CD4-positive, alpha-beta T cell treated with Interleukin-1 beta for 1 hour (primary cell): ENCODE measurements at places on chromosomes 7 and 10.
A peak's percentile ranks its signal among the peaks of the same experiment; 100 is the strongest.

DNA sequence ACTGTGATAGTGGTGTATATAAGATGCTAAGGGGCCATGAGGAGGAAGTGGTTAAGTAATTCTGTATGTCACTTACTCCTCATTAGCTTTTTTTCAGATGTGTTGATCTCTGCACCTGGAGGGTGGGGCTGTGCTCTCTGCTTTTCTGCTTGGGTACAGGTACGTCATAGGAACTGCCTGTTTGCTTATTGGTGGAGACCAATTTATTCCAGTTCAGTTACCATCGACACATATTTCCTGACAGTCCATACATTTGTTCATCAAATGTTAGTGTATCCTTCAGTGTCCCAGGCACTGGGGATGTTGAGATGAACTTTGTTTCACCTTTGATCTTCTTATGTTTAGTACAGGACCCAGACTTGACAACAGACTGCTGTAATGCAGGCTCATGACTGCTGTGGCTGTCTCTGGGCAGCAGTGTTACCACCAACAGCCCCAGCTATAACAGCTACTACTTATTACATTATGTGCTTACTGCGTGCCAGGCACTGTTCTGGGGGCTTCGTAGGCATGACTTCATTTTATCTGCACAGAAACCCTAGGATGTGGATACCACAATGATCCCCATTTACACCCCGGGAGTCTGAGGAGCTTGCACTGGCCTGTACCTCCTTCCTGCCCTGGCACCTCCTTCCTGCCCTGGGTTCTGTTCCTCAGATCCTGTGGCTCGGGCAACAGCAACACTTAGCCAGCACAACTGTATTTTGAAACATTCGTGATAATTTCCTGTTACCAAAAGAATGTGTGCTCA is 87.4 kb downstream of the BUB3 start:
- peak; percentile 81 for DNase-seq

- peak; percentile 75 for DNase-seq
These were observed 21.9 kb downstream of the PDCD4 start for GRCh38 chr10:110893559-110894179.

GRCh38 chr10:69572159-69573055 is 815 bp downstream of the NEUROG3 start:
- DNase-seq = no peak

GRCh38 chr10:61606959-61607907 is 55.5 kb upstream of the CABCOCO1 start:
- DNase-seq = no peak

DNA sequence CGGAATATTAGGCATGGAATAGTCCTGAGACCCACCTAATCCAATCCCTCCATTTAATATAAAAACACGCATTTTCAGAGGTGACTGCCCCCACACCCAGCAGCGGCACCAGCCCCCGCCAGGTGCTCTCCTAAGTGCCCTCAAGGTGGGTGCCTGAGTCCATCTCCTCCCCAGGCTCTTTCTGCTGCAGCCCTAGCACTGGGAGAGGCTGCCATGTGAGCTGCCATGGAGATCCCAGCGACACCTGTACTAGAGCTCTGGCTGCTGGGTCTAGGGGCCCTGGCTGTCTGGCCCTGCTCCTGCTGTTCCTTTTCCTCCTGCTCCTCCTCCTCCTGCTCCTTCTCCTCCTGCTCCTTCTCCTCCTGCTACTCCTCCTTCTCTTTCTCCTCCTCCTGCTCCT is 191.1 kb upstream of the BMPER start:
- no peak for DNase-seq

GRCh38 chr10:130787243-130787642 is 524.3 kb downstream of the TCERG1L start:
- DNase-seq = no peak

DNA sequence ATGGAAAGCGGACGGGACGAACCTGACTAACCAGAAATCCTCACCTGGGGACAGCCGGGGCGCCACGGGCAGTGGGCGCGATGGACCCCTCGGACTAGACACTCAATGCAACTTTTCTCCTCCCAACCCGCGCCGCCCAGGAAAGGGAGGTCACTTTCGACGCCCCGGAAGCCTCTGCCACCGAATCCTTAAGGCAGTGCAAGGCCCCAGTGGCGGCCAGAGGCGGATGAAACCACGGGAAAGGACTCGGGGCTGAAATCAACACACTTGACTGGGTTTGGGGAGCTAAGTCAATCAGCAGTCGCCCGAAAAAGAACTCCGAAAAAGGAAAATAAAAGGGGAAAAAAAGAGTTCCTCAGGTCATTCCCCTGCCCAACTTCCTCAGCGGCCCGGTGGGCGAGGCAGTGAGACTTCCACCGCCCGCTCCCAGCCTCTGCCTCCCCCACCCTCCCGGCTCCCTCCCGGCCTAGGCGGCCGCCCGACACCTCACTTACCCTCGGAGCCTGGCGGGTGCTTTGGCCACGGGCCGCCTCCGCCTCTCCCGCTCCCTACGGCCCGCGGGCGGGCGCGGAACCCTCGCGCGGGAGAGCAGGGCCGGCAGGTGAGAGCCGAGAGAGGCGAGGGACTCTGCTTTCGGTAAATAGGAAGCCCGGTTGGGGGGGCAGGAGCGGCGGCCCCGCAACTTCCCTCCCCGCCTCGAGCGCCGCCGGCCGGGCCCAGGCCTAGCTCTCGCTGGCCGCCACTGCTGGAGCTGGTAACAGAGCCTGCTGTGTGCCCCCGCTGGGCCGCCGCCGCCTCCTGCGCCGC is 518 bp downstream of the WAPL start:
- DNase-seq = peak; percentile 54

GRCh38 chr10:15879058-15879457 is 18.8 kb upstream of the MINDY3 start:
- no peak for DNase-seq

DNA sequence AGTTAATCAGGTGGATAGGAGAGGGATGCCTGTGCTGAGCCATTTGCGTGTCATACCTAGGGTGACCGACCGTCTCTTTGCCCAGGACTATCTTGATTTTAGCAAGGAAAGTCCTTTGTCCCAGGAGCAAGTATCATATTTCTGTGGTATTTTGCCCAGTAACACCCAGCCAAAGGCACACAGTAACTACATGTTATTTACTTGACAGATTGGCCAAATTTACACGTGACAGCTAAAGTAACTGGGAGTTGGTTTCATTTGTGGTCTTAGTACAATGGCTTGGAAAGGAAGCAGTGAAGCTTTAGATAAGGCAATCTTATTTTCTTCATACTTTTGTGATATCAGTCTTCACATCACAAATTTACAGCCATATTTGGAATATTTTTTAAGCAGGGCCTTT is 142.1 kb downstream of the JCAD start:
- no peak for DNase-seq

- no peak for DNase-seq
These were observed 18.9 kb upstream of the GPR22 start for GRCh38 chr7:107450970-107451369.

GRCh38 chr10:102455893-102456471 is 4.6 kb upstream of the C10orf95 start:
- peak; percentile 32 for DNase-seq

DNA sequence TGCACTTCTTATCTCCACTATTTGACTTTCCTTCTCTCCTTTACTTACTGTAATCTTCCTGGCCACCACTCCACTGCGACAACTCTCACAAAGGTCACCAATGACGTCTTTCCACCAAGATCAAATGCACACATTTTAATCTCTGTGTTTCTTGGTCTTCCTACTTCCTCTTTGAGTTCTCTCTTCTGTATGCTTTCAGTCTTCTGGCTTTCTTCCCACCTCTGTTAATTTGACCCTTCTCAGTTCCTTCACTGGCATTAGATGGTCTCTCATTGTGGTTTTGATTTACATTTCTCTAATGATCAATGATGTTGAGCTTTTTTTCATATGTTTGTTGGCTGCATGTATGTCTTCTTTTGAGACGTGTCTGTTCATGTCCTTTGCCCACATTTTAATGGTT is 31.9 kb downstream of the FAM107B start:
- no peak for DNase-seq

DNA sequence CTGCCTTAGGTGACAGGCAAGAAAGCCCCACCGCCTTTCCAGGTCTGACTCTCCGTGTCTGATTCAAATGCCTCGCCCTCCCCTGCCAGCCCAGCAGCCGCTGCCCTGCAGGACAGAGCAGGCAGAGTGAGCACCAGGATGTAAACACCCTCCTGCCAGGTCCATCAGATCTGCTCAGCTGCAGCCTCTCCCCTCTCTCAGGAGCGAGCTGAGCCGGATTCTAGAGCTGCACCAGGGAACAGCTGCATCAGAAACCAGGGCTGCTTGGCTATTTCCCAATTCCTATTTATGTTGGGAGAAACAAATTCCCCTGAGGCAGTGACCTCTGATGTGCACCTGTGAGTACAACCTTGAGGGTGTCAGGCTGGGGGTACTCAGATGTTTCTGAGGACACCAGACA is 121.5 kb upstream of the ZMIZ1 start:
- DNase-seq = no peak

GRCh38 chr10:126398924-126399323 is 10.6 kb upstream of the ADAM12 start:
- DNase-seq = no peak

- DNase-seq = no peak
These were observed 60.2 kb downstream of the LRRC18 start for GRCh38 chr10:48879451-48879850.

GRCh38 chr7:157360483-157361025 is 23.8 kb downstream of the DNAJB6 start:
- no peak for DNase-seq

DNA sequence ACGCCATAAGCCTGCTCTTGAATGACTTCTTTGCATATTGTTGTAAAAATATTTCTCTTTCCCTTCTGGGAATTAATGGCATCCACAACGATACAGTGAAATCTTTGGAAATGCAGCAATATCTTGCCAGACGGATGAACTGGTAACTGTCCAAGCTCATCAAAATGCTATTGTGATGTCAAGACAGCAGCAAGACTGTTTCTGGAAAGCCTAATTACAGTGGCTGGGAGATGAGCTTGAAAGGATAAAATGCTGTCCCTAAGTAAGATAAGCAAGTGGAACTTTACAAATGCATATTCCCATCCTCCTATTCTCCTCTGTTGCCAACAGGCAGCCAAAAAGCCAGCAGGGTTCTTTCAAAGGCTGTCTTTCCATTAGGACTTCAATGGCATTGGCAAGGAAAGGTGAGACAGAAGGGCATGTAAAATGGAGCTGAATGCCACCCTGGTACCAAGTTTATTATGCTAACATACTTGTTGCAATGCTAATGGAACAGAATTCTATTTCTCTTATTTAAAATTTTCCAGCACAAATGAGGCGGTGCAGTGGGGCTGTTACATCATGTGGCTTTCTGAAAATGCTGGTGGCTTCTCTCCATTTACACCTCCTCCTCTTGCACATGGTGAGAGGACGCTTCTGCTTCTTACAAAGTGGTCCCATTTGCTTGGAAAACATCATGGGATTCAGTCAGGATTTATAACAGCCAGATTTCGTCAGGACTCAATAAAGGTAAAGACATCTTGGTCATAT is 178.3 kb upstream of the PTER start:
- DNase-seq = no peak

- DNase-seq = peak; percentile 91
These were observed 277.6 kb downstream of the GATA3 start for GRCh38 chr10:8331896-8332729.

DNA sequence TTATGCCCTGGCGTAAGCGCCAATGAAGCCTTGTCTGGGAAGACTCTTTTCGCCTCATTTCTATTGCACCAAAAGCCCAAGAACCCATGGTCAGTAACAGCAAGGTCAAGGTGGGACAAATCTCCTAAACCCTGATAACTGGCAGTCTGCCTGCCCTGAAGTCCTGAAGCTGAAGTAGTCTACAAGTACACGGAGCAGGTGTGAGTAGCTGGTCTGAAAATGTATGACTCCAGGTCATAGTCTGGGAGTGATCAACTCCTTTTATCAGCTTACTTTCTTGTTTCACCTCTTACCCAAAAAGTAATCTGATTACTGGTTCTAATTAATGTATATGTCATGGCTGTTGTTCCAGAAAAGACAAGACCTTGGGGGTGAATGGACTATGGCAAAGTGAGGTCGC is 107.3 kb upstream of the EFCAB10 start:
- no peak for DNase-seq

DNA sequence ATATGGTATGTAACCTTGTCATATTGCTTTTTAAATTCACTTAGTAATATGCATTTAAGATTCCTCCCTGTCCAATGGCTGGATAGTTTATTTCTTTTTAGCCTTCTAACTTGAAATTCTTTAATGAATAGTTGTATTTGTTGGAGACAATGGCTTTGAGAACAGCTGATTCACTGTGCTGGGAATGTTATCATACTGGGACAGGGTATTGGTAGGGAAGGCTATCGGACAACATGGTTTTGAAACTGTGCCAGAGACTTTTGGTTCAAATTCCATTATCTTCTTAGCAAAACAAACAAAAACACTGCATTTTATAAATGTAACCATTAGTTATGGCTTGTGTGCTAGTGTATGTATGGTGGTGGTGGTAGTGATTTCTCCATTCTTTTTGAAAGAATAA is 517.1 kb upstream of the ANKRD30A start:
- DNase-seq = no peak

- no peak for DNase-seq
These were observed 172.7 kb downstream of the GNAI1 start for GRCh38 chr7:80307227-80307856.

DNA sequence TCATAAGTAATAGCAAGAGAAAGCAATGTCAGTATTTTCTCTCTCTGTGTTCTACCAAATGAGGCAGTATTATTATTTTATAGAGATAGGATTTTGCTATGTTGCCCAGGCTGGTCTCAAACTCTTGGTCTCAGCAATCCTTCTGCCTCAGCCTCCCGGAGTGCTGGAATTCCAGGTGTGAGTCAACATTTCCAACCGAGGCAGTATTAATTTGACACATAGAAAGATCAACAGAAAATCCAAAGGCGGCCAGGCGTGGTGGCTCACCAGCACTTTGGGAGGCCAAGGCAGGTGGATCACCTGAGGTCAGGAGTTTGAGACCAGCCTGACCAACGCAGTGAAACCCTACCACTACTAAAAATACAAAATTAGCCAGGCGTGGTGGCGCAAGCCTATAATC is 71.8 kb downstream of the SMURF1 start:
- no peak for DNase-seq

DNA sequence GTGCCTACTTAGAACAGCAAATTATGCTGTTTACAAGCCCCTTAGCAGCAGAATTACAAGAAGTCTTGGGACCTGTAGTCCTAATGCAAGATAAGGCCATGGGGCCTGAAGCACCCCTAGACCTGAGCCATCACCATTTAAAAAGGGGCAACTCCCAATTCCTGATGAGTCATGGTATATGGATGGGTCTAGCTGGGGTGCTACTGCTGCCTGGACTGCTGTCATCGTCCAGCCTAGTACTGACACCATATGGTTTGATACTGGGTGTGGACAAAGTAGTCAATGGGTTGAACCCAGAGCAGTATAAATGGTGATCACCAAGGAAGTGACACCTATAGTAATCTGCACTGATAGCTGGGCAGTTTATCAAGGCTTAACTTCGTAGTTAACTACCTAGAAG is 450.0 kb downstream of the IPMK start:
- DNase-seq = no peak

DNA sequence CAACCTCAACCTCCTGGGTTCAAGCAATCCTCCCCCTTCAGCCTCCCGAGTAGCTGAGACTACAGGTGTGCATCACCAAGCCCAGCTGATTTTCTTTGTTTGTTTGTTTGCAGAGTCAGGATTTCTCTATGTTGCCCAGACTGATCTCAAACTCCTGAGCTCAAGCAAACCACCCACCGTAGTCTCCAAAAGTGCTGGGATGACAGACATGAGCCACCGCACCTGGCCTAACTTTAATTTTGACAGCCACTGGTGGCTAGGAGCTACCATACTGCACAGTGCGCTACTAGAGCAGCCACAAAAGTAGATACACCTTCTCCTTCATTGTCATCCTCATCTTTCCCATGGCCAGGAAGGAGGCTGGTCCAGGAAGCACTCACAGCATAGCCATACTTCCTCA is 31.2 kb upstream of the GATA3 start:
- DNase-seq = no peak
